ENCODE measurements at places on chromosomes 3 and 15.

GRCh38 chr3:9649791-9650521, 651 bp downstream of the MTMR14 start:
- peak overlapping the region; percentile 85 for H3K4me3 ChIP-seq
- DNase-seq, result no peak
- peak overlapping the region; percentile 67 for H3K27ac ChIP-seq
- peaks cover 8% of the 10 kb centered on the region for H3K4me1 ChIP-seq

- H3K4me1 ChIP-seq, result peaks cover 3% of the 10 kb centered on the region
- no peaks in the 10 kb centered on the region for H3K27me3 ChIP-seq
- no peak overlapping the region for H3K4me3 ChIP-seq
- H3K36me3 ChIP-seq, result no peaks in the 10 kb centered on the region
- no peak for DNase-seq
These were observed 177.7 kb downstream of the ISL2 start for GRCh38 chr15:76514282-76514681.

GRCh38 chr15:43214169-43214568, 6.6 kb downstream of the EPB42 start:
- H3K4me1 ChIP-seq, result peaks cover 8% of the 10 kb centered on the region
- no peaks in the 10 kb centered on the region for H3K36me3 ChIP-seq
- no peak overlapping the region for H3K27ac ChIP-seq
- H3K27me3 ChIP-seq, result peaks cover 8% of the 10 kb centered on the region
- no peak overlapping the region for H3K4me3 ChIP-seq

DNA sequence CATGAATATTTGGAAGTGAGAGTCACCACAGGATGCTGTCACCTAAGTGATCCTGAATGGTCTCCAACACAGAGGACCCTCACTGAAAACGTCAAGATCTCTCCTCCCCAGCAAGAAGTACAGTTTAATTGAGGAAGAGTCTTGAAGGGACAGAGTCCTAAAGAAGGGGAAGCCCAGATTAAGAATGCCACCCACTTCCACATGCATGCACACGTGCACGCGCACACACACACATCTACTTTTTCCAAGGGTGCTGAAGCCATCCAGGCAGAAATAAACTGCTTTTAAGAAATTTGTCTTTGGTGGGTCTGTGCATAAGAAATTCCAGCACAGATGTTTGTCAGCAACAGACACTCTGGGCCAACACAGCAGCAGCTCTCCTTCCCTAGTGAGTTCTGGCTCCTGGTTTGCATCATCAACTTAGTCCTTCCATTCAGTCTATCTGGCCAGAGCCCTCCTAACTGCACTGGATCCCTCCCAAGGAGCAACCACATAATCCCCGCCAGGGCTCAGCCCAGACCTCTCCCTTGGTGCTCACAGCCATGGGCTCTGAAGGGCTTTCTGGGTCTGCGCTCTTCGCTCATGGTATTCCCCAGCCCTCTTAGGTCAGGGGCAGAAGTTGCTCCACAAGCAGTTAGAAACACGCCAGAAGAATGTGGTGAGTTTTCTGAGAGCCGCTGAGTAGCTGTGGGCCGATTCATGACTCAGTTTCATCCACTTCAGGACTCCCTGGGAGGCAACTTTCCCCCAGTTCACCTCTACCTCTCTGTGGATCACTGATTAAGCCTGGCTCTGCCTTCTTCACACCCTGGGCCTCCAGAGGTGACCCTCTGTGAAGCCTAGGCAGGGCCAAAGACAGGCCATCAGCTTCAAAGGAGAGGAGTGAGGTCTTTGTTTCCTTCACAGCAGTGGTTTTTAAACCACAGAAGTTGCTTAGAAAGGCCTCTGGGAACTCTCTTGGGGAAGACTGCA, 132.6 kb upstream of the LIPC start:
- H3K4me1 ChIP-seq, result no peaks in the 10 kb centered on the region
- no peaks in the 10 kb centered on the region for H3K36me3 ChIP-seq
- H3K27ac ChIP-seq, result no peak overlapping the region

GRCh38 chr3:165279471-165279870, 83.3 kb upstream of the SLITRK3 start:
- H3K27ac ChIP-seq, result no peak overlapping the region
- no peak for DNase-seq
- H3K27me3 ChIP-seq, result no peaks in the 10 kb centered on the region
- no peak overlapping the region for H3K4me3 ChIP-seq

GRCh38 chr15:76391847-76392246, 55.3 kb downstream of the ISL2 start:
- no peak for DNase-seq
- H3K27ac ChIP-seq, result no peak overlapping the region
- H3K27me3 ChIP-seq, result no peaks in the 10 kb centered on the region
- no peaks in the 10 kb centered on the region for H3K36me3 ChIP-seq
- H3K4me1 ChIP-seq, result no peaks in the 10 kb centered on the region
- H3K4me3 ChIP-seq, result no peak overlapping the region

GRCh38 chr3:139481116-139481515, 4.8 kb upstream of the RBP2 start:
- H3K27ac ChIP-seq, result no peak overlapping the region
- no peaks in the 10 kb centered on the region for H3K4me1 ChIP-seq
- no peaks in the 10 kb centered on the region for H3K36me3 ChIP-seq
- no peak for DNase-seq
- H3K27me3 ChIP-seq, result no peaks in the 10 kb centered on the region

DNA sequence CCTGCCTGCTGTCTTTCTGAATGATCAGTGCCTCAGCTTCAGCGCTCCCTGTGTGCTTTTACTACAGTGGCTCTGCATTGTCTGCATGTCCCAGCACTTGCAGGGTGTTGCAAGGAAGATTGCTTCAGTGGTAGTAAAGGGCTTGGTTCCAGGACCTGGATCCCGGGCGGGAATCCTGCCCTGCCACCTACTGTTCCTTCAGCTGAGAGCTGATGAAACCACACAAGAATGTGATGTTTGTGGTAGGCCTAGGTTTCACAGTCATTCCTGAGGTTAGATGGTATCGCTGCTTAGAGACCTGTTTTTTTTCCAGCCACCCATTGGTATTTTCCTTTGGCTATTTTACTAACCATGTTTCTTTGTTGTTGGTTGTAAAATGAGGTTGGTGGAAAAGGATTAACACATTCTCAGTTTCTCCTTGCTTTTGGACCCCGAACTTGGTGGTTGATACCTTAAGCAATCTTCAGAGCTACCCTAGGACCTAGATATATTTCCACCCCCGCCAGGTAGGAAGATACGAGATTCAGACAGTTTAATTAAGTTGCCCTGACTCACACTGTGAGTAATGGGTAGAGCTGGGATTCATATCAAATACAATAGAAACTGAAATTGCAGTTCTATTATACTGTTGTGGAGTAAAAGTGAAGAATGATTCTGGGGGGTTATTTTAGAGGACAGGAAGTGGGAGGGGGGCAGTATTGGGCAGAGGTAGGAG, 11.4 kb downstream of the GPR87 start:
- peaks cover 82% of the 10 kb centered on the region for H3K4me1 ChIP-seq
- DNase-seq, result peak; percentile 97
- H3K27ac ChIP-seq, result peak overlapping the region; percentile 98

DNA sequence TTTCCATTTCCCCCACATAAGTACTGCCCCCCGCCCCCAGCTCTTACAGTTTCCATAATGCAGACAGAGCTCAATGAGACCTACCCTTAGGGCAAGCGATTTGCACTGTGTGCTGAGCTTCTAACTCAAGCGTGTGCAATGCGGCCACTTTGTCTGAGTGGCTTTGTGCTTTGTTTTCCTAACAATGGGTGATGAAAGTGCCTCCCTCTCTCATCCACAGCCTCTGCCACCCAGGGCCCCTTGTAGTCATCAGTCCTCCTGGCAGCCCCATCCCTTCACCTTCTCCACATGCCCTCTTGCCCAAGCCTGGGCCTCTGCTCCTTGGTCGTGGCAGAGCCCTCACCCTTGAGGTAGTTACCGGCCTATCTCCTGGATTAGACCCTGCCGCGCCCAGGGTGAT, 17.2 kb downstream of the DAPK2 start:
- H3K27ac ChIP-seq, result no peak overlapping the region
- no peak for DNase-seq
- H3K27me3 ChIP-seq, result no peaks in the 10 kb centered on the region
- H3K4me1 ChIP-seq, result no peaks in the 10 kb centered on the region
- no peak overlapping the region for H3K4me3 ChIP-seq

- no peak for DNase-seq
- no peak overlapping the region for H3K4me3 ChIP-seq
- no peak overlapping the region for H3K27ac ChIP-seq
- no peaks in the 10 kb centered on the region for H3K27me3 ChIP-seq
- H3K4me1 ChIP-seq, result no peaks in the 10 kb centered on the region
These were observed 217.5 kb downstream of the CHL1 start for GRCh38 chr3:414063-414462.

DNA sequence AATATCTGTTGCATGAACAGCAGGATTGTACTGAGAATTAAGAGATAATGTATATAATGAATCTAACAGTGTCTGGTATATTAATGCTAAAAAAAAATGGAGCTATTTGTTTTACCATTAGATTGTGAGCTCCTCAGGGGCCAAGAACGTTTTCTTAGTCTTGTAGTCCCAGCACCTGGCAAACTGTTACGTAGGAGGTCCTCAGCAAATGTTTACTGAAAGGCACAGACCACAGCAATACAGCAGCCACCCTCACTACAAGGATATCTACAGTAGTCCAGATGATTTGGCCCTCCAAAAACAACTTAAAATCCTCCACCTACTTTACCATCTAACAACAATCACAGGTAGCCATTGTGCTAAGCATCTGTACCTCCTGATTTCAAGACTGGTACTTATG, 59.7 kb downstream of the MSL2 start:
- H3K4me1 ChIP-seq, result peaks cover 8% of the 10 kb centered on the region
- no peak overlapping the region for H3K27ac ChIP-seq
- H3K36me3 ChIP-seq, result no peaks in the 10 kb centered on the region

- DNase-seq, result no peak
- peaks cover 3% of the 10 kb centered on the region for H3K27me3 ChIP-seq
- H3K4me3 ChIP-seq, result no peak overlapping the region
- no peaks in the 10 kb centered on the region for H3K36me3 ChIP-seq
- no peaks in the 10 kb centered on the region for H3K4me1 ChIP-seq
These were observed 67.1 kb downstream of the ATP2B2 start for GRCh38 chr3:10437995-10438901.

DNA sequence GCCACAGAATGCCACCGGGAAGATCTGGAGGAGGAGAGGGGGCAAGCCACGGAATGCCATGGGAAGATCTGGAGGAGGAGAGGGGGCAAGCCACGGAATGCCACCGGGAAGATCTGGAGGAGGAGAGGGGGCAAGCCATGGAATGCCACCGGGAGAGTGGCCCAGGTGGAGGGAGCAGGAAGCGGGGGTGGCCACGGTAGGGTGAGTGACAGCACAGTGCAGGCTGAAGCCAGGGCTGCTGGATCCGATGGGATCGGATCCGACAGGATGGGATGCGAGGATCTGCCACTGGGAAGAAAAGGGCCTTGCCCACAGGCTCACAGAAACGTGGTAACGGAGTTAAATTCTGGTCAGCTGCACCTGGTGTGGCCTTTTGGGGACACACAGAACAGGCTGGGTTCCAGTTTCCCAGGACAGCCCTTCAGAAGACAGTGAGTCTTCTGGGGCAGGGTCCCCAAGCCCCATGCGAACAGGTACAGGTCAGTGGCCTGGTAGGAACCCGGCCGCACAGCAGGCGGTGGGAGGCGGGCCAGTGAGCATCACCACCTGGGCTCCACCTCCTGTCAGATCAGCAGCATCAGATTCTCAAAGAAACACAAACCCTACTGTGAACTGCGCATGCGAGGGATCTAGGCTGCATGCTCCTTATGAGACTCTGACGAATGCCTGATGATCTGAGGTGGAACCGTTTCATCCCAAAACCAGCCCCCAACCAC, 58.8 kb downstream of the XXYLT1 start:
- H3K4me3 ChIP-seq, result no peak overlapping the region
- H3K27ac ChIP-seq, result no peak overlapping the region
- no peak for DNase-seq
- H3K27me3 ChIP-seq, result no peaks in the 10 kb centered on the region
- peaks cover 5% of the 10 kb centered on the region for H3K4me1 ChIP-seq

- H3K4me1 ChIP-seq, result no peaks in the 10 kb centered on the region
- H3K27ac ChIP-seq, result no peak overlapping the region
- no peak overlapping the region for H3K4me3 ChIP-seq
- H3K27me3 ChIP-seq, result no peaks in the 10 kb centered on the region
- H3K36me3 ChIP-seq, result no peaks in the 10 kb centered on the region
- DNase-seq, result no peak
These were observed 23.4 kb downstream of the PLA2G4D start for GRCh38 chr15:42070976-42071350.

DNA sequence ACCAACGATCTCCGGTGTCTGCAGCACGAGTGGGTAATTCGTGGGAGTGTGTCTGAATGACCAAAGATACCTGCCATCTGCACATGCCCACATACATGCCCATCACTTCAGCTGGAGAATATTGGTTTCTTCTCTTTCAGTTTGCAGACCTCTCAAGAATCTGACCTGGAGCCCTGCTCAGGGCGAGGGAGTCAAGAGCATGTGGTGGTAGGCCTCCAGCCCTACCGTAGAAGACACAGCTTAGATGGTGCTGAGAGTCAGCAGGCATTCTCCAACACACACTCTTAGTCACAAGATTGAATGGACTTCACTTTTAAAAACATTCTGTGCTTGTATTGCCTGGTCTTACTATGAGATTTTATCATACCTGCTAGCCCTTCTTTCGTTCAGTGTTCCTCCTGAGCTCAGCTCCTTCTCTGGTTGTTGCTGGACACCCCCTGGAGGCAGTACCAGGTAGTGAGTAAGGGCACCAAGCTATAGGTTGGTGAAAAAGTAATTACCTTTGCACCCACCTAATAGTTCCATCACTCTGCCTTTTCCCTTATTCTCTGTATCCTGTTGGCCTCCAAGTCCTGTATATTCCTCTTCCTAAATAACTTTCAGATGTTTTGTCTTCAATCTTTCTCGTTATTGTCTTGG, 252.0 kb downstream of the CACNA2D3 start:
- H3K27me3 ChIP-seq, result no peaks in the 10 kb centered on the region
- H3K27ac ChIP-seq, result no peak overlapping the region
- H3K36me3 ChIP-seq, result no peaks in the 10 kb centered on the region
- no peak for DNase-seq

- H3K4me1 ChIP-seq, result peaks cover 10% of the 10 kb centered on the region
- H3K27ac ChIP-seq, result no peak overlapping the region
- no peak for DNase-seq
These were observed 190.6 kb downstream of the OSBPL10 start for GRCh38 chr3:31790193-31791089.

DNA sequence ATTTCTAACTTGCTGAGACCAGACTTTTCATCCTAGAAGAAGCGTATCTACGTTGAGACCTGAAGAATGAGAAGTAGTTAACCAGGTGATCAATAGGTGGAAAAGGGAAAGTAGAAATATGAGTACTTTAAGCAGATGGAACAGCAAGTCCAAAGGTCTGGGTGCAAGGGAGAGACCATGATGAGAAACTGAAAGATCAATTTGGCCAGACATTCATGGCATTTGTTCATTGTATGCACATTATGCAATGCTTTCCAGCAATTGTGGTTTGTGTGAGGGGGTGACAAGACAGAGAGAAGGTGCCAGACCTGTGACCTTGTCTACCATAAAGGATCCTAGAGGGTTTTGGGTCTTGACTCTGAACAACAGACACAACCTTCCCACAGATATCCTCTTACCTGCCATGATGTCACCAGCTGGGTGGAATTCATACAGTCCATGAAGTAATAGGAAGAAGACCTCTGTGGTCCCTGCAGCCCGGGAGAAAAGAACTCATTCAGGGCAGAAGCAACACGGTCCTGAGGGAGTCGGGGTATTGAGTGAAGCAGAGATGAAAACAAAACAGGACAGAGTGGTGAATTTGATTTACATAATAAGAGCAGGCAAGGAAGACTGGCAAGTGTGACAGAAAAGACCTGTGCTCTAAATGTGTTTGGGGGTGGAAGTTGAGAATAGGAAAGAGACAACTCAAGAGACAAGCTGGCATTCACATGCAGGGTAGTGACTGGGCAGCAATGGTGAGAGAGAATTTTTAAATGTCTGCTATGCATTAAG, 63.4 kb upstream of the PSMD6 start:
- no peak overlapping the region for H3K4me3 ChIP-seq
- no peaks in the 10 kb centered on the region for H3K36me3 ChIP-seq
- H3K4me1 ChIP-seq, result peaks cover 13% of the 10 kb centered on the region
- DNase-seq, result no peak

Measured in keratinocyte (primary cell).